ENCODE measurements at places on chromosomes 5 and 9.

GRCh38 chr9:134689321-134690181, 47.9 kb downstream of the COL5A1 start:
- peak; percentile 26 for DNase-seq

DNA sequence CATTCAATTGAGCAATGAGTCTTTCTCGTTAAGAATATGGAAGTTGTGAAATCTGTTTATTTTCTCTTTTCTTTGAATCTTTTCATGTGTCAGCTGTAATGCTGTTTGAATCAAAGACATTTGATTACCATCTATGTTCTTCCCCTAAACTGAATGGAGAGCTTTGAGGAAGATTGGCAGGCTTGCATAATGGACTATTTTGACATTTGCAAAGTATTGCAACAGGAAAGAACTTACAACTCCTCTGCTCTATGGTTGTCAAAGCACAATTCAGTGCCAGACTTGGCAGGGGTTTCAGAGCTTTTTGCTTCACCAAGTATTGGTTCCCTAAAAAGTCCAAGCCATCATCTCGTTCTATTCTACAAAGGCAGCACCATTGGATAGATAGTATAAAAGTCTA, 549.0 kb upstream of the NUDT12 start:
- DNase-seq, result no peak

DNA sequence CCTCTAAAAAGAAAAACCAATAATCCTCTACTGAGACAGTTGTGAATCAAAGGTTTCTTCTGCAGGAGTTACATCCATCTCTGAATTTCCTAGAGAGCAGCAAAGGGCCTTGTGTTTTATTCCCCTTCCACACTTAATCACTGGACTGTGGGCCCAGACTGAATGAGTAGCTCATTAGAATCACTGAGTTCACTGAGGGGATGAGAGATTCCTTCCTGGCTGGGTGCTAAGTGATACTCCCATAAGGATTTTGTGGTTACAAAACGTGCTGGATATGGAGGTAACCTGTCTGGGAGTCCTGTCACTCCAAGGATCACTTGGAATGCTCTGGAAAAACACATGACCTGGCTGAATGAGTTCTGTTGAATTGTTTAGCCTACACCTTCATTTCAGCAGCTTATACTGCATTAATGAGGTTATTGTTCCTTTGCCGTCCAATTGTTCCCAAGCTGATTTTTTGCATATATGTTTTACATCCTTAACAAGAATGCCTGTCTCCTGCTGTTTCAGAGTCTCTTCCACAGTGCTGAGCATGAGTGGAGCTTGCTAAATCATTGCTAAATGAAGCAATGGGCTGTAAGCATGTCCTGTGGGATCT, 82.9 kb downstream of the MEF2C start:
- DNase-seq, result no peak

DNA sequence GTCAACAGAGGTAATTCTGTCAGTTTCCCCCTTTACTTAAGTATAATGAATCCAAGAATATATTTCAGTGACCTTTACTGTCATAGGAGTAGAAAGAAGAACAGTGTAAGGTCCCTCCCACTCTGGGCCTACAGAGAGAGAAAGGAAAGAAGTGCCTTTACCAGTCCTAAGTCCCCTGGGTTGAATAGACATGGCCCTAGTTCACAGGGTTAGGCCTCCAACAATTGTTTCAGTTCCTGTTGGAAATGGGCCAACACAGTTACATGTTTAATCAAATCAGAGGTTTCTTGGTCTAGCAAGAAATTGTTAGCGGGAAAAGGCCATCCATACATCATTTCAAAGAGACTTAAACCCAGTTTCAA, 605.6 kb downstream of the MTRR start:
- DNase-seq, result no peak

DNA sequence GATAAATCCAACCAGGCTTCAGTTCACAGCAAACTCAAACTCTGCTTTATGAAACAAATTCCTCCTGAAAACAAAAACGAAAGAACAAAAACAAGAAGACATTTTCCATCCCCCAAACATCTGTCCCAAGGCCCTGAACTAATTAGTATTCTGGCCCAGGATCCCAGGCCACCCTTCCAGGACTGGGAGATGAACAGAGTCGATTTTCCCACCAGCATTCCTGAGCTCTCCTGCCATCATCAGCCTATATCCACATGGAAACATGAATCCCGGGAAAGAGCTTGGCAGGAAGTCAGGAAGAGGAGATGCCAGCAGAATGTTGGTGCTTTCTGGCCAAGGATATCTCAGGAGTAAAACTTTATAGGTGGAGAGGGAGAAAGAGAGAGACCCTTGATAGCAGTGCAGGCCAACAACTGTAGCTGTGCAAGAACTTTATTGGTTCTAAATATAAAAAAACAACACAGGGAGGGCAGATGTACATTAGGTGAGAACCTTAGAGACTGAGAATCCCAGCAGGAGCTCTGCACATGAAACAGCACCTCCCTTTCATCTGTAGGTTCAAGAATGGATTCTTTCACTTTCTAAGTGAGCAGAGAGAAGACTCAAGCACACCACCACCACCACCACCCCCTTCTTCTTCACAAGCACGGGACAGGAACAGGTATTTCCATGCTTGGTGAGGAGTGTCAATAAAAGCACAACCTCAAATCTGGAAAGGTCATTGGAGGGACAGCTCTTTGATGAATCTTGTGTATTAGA, 190.7 kb upstream of the TAS2R1 start:
- DNase-seq, result peak; percentile 27

- DNase-seq, result peak; percentile 49
These were observed 15.6 kb downstream of the GFRA3 start for GRCh38 chr5:138258704-138259292.

GRCh38 chr9:38263532-38263931, 129.0 kb upstream of the ALDH1B1 start:
- no peak for DNase-seq

DNA sequence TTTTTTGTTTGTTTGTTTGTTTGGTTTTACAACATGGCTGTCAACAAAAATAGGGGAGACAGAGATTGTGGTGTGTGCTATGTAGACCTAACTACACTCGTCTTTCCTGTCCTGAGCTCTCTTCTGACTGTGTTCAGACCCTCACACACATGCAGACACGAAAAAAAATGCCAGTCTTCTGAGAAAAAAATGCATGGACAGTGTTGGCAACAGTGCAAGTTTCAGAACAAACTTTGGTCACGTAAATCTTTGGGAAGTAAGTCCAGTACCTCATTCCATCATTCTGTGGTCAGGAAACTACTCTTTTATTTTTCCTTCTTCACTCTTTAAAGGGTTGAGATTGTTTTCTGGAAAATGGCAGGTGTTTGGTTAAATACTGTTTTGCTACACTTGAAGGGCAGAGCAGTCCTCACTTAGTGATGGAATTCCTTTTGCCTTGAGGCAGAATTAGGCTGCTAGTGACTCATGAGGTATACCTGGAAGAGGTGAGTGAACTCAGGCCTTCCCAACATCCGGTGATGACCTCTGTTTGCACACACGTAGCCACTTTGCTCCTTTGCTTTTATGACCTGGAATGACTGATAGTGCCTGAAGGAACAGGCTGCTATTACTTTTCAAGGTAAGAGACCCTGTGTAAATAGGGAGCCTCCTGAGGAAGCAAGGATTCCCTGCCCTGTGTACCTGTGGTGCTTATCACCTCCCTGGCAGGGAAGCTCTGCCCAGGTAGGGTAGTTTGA, 81.6 kb upstream of the TNFAIP8 start:
- no peak for DNase-seq

DNA sequence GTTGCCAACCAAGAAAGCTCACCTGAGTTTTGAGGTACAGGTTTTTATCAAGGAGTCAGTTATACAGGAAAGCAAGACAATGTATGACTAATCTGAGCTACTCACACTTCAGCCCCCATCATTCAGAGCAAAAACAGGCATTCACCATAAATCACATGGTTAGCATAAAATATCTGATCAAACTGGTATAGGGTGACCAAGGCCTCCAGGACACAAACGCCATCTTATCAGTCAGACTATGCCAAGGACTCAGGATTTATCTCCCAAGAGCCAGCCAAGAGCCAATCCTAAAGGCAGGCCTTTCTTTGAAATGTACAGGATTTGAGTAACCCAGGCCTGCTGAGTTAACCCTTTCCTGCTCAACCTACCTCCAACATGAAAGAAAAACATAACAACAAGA, 313.0 kb upstream of the NREP start:
- DNase-seq, result no peak

GRCh38 chr5:89595056-89595455, 712.1 kb upstream of the MEF2C start:
- no peak for DNase-seq

DNA sequence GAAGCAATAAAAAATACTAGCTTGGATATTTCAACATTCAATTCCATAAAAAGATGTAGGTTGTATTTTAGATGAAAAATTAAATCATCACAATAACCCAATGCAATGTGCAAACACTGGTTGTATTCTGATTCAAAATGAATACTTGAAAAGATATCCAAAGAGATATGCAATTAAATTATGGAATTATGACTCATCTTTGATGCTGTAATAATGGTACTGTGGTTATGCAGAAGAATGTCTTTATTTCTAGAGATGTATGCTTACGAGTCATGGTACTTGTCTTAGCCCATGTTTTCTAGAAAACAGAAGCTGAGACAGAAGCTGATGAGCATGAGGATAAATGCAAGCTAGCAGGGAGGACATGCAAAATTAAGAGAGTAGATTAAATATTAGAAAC, 1941.4 kb upstream of the NUDT12 start:
- no peak for DNase-seq

- DNase-seq, result no peak
These were observed 1.4 kb downstream of the DAB2IP start for GRCh38 chr9:121652838-121653231.

DNA sequence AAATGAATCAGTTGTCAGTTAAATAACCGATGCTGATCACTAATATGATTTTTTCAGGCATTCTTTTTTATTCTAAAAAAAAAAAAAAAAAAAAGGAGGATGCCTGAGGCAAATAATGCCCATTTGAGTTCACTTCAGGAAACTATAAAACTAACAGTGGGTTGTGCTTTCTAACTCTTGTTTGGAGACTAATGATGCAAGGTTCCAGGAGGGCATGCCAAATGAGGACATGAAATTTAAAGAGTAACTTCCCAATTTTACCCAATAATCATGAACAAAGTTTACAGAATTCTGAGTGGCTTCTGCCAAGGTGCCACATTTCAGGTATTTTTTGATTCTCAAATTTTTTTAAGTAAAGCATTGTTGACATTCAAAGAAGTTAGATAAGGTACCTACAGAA, 41.0 kb downstream of the CEP120 start:
- DNase-seq, result no peak

DNA sequence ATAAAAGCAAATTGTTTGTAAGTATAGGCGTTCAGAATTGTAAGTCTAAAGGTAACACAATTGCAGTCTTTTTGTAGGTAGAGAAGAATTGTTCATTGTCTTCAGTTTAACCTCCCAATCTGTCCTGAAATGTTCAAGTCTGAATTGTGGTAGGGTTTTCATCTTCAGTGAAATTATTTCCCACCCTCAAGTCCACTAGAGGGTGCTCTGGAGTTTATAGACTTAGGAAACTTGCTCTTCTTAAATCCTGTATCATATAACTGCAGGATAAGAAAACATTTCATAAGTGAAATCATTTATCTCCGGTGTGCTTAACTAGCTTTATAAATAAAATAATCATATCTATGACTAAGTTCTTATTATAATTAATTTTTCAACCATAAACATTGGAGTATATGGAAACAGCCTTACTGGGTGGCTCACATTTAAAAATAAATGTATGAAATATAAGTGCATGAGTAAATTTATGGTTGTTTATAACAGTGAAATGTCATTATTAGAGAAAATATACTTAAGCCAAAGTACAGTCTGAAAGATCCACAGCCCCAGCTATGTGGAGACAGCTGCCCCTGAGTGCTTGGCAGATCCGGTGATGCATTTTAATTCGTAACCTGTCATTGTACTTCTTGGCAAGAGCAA, 182.4 kb upstream of the OTULINL start:
- DNase-seq, result no peak

DNA sequence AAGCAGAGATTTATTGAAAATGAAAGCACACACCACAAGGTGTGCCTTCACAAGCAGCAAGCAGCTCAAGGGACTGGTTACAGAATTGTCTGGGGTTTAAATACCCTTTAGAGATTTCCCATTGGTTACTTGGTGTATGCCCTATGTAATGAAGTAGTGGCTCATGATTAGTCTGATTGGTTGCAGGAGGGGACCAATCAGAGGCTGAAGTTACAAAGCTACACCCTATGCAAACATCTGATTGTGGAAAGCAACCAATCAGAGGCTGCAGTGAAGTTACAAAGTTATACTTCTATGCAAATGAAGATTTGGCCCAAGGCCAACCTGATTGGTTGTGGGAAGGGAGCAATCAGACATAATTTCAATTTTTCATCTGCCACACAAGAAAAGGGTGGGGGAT, 119.9 kb downstream of the C9orf152 start:
- peak; percentile 8 for DNase-seq

DNA sequence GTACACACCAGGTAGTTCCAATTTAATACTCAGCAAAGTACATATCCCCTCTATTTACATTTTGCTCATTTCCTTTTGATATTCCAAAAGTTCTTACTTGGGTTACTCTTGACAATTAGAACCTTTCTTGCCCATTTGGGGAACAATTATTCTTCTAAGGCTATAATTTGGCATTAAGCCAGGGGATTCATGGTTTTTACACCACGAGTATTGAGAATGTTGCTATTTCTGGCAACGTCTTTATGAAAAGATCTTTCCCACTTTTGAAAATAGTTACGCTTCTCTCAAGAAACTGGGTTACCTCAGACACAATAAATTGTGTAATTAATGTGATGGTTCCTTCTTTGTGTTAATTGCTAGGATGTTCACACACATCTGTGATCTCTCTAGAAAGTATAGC, 11.5 kb upstream of the CAAP1 start:
- no peak for DNase-seq

GRCh38 chr5:135642488-135642870, 63.7 kb upstream of the CXCL14 start:
- DNase-seq, result no peak

All from MG63 (cell line).